ENCODE measurements at places on chromosomes 1 and 21.
A peak's percentile ranks its signal among the peaks of the same experiment; 100 is the strongest.

- no peak for DNase-seq
These were observed 9.8 kb downstream of the DNAJC6 start for GRCh38 chr1:65319141-65319540.

- DNase-seq: no peak
These were observed 115.9 kb downstream of the HIVEP3 start for GRCh38 chr1:41802532-41803501.

DNA sequence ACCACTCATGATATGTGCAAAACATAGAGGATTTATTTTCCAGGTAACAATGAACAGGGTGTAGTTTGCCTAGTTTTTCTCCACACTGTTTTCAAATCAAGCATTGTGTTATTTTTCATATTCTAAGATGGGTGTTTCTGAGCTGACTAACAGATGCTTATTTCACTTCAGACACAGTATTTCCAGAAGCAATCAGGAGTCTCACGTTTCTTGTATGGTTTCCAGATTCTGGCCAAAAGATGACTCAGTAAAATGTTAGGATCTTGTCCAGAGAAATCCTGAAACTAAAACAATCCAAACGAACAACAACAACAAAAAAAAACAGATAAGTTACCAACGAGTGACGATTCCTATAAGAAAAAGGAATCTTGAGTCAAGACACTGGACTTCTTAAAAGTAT, 5.3 kb downstream of the UTS2 start:
- no peak for DNase-seq

DNA sequence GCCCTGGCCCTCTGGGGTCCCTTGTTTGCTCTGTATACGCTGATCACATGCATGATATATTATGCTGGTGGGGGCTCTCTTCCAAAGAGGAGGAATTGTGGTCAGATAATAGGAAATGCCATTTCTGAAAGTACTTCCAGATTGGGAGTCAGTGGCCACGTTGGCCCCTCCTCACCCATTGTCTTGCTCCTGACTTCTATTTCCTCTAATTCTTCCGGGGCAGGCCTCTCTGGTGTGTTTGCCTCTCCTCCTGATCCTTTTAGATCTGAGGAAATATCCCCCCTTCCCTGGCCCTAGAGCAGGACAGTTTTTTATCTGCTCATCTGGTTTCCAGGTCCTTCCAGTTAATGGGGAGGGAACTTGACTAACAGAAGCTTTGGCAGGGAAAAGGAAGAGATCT, 2.9 kb downstream of the VANGL2 start:
- no peak for DNase-seq

- no peak for DNase-seq
These were observed 220.3 kb upstream of the LYPLAL1 start for GRCh38 chr1:218953386-218953785.

GRCh38 chr1:91490501-91490900, 10.2 kb upstream of the CDC7 start:
- DNase-seq: no peak

GRCh38 chr1:248872752-248873408, 14.0 kb upstream of the ZNF692 start:
- DNase-seq: peak; percentile 56

- DNase-seq: no peak
These were observed 16.1 kb downstream of the LRP8 start for GRCh38 chr1:53311702-53312305.

- DNase-seq: no peak
These were observed 8.9 kb downstream of the OR2T11 start for GRCh38 chr1:248625971-248626370.

DNA sequence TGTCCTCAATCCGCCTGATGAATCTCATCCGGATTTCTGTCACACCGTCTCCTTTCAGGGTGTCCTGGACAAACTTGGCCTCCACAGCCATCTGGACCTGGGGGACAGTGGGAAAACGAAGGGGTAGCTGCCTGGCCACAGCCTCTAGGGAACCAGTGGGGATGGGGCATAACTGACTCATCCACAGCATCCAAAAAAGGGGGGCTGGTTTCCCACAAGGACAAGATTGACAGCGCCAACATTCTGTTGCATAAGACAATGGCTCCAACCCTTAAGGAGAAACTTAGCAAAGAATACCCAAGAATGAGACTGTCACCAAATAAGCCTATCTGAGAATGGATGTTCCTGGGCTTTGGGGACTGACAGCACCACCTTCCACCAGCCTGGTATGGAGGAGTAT, 12.1 kb downstream of the TRAPPC3 start:
- DNase-seq: no peak

GRCh38 chr1:44594871-44595735, 79.2 kb downstream of the TMEM53 start:
- no peak for DNase-seq

- DNase-seq: no peak
These were observed 902.9 kb downstream of the LTN1 start for GRCh38 chr21:28089599-28090441.

DNA sequence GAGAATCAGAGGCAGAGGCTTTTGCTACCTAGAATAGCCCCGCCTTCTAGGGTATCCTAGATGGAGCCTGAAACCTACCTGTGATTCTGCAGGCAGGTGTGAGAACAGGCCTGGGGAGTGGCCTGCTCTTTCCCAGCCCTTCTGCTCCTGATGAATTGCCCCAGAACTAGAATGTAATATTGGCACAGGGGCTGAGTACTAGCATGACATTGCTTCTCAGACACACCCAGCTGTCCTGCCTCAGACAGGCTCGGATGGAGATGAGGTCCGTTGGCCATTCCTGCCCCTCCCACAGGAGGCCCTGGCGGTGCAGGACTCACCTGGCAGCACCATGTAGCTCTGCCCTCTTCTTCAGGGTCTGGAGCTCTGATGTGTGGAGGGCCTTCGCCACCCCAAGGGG, 237.6 kb downstream of the GRIK3 start:
- DNase-seq: no peak

- DNase-seq: no peak
These were observed 21.3 kb downstream of the PDE4B start for GRCh38 chr1:65813956-65814355.

DNA sequence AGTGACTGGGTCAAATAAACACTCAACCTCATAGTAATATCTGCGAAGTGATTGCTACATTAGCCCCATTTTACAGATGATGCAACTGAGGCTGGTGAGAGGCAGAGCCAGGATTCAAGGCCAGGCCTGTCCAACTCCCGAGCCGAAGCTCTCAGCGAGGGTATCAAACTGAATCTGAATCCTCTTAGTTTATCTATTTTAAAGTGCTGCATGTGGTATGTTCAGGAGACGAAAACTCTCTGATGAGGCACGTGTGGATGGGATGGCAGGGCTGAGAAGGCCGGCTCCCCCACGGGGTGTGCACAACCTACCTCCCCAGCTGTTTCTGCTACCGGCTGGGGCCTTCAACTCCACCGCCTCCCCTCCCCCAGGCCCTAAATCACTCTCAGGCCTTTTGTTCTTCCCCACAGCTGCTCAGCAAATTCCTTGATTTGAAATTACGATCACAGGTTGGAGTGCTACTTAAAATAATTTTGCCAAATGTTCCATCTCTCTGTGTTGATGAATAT, 171.8 kb downstream of the TOMM20 start:
- DNase-seq: no peak

DNA sequence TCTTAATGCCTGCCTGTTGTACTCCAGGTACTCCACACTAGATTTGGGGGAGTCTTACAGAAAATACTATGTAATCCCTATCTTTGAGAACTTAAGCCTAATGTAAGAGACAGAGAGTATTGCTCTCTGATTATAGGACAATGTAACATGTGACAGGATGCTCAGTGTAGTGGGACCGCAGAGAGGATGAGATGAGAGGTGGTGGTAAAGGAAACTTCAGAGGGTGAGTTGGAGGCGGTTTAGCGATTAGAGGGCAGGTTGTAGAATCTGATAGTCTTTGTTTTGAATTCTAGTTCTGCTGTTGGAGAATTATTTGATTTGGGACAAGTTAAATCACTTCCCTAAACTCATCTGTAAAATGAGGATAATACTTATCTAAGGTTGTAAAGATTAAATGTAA, 5.4 kb downstream of the SOAT1 start:
- DNase-seq: no peak

DNA sequence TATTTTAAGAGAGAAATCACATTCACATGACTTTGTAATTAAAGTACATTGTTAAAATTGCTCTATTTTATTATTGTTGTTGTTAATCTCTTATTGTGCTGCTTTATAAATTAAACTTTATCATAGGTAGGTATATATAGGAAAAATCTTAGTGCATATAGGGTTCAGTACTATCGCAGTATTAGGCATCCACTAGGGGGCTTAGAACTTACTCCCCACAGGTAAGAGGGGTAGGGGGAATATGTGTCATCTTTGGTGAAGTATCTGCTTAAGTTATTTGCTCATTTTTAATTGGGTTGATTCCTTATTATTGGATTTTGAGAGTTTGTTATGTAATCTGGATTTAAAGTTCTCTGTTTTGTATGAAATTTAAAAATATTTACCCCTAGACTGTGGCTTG, 385.2 kb downstream of the DUSP10 start:
- no peak for DNase-seq

DNA sequence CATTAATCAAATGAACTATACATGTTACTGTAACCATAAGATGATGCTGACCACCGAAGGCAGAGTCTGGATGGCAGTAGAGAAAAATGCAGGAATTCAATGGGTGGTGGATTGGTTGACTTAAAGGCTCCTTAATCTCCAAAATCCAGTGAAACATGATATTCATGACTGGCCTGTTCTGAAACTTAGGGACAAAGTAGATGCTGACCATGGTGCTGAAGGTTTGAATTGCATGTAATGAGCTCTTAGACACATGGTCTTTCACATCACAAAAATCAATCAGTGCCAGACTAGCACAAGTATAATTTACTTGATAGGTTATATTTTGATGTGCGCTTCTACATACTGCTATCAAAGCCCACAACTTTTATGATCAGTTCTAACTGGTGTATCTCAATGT, 30.9 kb upstream of the NTMT2 start:
- no peak for DNase-seq

DNA sequence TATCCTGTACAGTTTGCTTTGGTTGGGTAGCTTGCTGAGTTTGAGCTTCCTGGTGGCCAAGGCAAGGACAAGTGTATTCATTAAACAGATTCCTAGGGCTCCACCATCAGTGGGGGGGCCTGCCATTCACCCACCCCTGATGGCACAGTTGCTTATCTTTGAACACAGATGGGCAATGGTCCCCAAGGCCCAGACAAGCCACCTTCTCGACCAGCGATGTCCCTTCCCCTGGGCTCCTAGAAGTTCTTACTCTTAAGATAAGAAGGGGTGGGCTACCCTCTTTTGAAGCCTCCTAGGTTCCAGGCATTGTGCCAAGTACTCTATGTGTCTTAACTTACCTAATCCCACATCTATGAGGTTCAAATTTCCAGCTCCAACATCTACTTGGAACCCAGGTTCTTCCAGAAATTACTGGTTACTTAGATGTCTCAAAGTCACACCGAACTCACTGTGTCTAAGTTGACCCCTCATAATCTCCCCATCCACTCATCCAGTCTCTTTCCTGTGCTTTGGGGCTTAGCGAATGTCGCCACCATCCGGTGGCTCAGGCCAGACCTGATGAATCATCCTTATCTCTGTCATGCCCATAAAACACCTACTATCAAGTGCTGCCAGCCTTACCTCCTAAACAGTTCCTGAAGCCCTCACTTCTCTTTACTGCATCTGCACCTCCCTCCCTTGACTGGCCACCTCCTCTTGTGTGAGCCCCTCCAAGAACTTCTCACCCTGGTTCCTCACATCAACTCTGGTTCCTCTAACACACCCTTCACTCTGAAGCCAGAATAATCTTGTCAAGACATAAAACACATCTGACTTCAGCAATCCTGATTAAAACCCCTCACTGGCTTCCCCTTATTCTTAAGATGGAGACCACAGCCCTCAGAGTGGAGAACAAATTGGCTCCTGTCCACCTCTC, 50.1 kb downstream of the KLHDC7A start:
- no peak for DNase-seq
